CD8-positive, alpha-beta memory T cell (primary cell): ENCODE measurements at places on chromosomes 7 and 10.
A peak's percentile ranks its signal among the peaks of the same experiment; 100 is the strongest.

- H3K4me3 ChIP-seq: no peak overlapping the region
- no peaks in the 10 kb centered on the region for H3K36me3 ChIP-seq
- no peaks in the 10 kb centered on the region for H3K27me3 ChIP-seq
These were observed 41.7 kb downstream of the RASGEF1A start for GRCh38 chr10:43225004-43225786.

DNA sequence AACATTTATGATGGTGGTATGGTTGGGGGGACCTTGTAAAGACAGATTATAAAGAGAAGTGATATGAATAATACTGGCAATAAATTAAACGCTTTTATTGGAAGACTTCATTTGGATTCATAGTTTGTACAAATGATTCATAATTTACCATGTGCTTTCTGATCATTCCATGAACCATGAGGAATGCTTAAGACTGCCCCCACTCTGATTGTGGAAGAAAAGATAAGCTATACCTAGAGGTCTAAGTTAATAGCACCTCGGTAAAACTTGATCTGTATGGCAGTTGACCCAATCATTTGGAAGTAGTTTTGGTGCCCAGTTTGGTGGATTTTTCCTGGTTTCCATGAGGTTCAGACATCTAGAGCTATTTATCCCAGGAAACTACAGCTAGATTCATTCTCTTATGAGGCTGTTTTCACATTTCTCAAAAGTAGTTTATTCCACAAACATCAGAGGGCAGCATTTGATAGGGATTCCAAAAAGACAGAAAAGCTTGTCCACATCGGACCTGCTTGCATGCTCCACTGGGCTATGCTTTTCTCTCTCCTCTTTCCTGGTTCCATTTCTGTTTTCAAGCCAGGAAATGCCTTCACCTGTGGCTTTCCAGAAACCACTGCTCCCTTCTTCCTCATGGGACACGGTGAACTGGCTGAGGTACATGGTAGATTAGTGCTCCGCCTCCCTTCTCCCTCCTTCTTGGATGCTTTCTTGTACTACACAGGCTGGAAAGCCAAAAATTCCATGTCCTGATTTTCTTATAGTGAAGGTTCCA, 29.2 kb downstream of the TFAM start:
- DNase-seq: no peak
- no peak overlapping the region for H3K27ac ChIP-seq
- H3K4me1 ChIP-seq: no peaks in the 10 kb centered on the region
- H3K36me3 ChIP-seq: no peaks in the 10 kb centered on the region
- H3K27me3 ChIP-seq: no peaks in the 10 kb centered on the region

DNA sequence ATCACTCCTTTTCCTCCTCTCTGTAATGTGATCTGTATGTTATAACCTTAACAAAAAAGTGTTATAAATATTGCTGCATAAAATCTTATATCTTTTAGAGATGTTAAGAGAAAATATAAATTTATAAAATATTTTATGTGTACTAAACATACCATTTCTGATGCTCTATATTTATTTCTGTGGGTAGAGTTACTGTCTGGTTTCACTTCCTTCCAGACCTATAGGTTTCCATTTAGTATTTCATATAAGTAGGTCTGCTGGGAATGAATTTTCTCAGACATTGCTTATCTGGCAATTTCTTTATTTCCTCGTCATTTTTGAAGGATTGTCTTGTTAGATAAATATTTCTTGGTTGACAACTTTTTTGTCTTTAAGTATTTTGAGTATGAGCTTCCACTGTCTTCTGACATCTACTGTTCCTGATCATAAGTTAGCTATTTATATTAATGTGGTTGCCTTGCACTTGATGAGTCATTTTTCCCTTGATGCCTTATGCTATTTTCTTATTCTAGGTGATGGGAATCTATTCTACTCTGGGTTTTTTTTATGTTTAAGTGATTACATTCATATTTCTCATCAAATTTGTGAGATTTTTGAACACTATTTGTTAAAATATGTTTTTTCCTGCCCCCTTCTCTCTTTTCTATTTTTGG, 11.2 kb upstream of the THSD7A start:
- H3K4me3 ChIP-seq: no peak overlapping the region
- no peaks in the 10 kb centered on the region for H3K27me3 ChIP-seq
- no peaks in the 10 kb centered on the region for H3K4me1 ChIP-seq
- DNase-seq: no peak
- no peak overlapping the region for H3K27ac ChIP-seq
- no peaks in the 10 kb centered on the region for H3K36me3 ChIP-seq

DNA sequence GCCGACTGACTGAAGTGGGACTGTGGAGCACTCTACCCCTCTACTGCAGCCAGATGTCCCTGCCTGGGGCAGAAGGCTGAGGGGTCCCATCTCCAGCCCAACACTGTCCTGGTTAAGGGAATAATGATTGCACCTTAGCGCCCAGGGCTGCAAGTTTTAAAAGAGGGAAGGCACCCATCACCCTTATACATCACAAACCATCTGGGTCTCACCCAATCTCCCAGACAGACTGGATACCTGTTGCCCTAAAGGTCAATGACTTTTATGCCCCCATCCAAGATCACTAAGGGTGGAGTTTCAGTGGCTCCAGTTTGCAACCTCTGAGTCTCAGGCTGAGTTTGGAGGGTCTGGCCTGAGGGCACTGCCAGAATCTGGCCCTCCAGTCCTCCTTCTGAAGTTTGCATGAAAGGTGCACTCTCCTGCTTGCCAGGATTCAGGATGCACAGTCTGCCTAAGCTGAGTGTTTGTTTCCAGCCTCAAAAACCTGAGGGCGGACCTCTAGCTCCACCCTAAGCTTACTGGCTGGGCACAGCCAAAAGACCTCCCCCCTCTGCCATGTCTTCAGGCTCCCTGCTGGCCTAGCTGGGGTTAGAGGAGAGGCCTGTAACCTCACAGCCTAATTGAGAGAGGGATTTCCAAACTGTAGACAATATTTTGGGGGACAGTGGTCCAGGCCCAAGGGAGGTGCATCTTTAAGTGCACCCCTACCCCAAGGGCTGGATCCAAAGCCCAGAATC, 2.5 kb upstream of the EMX2 start:
- H3K4me1 ChIP-seq: peaks cover 4% of the 10 kb centered on the region
- H3K4me3 ChIP-seq: no peak overlapping the region
- H3K36me3 ChIP-seq: no peaks in the 10 kb centered on the region
- H3K27ac ChIP-seq: no peak overlapping the region
- DNase-seq: no peak
- H3K27me3 ChIP-seq: peaks cover 26% of the 10 kb centered on the region

DNA sequence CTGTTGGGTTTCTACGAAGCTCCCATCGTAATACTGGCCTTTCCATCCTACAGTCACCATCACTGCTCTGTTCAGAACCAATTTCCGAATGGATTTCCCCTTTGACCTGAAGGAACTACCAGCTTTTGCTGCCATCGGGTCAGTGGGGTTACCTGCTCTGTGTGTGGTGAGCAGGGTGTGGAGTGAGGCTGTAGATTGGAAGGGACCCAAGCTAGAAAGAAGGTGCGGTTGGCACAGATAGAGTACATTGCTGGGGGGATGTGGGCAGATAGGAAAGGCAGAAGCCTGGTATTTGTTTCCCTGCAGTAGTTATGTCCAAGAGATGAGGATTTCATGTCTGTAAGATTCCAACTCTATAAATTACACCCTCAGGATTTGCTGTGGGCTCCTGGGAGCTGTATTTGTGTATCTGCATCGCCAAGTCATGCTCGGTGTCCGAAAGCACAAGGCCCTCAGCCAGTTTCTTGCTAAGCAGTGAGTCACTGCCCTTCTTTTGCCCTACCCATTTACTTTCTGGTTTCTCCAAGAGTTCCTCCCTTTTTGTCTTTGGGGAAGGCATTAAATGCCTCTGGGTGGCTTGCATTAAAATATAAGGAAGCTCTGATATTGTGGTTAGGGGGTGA, 15.4 kb downstream of the CLCN1 start:
- H3K4me3 ChIP-seq: no peak overlapping the region
- peaks cover 3% of the 10 kb centered on the region for H3K27me3 ChIP-seq
- no peaks in the 10 kb centered on the region for H3K36me3 ChIP-seq
- H3K27ac ChIP-seq: no peak overlapping the region

- no peaks in the 10 kb centered on the region for H3K4me1 ChIP-seq
- no peak overlapping the region for H3K27ac ChIP-seq
- no peak for DNase-seq
- H3K27me3 ChIP-seq: no peaks in the 10 kb centered on the region
These were observed 1138.5 kb upstream of the PHF14 start for GRCh38 chr7:9835199-9835598.

DNA sequence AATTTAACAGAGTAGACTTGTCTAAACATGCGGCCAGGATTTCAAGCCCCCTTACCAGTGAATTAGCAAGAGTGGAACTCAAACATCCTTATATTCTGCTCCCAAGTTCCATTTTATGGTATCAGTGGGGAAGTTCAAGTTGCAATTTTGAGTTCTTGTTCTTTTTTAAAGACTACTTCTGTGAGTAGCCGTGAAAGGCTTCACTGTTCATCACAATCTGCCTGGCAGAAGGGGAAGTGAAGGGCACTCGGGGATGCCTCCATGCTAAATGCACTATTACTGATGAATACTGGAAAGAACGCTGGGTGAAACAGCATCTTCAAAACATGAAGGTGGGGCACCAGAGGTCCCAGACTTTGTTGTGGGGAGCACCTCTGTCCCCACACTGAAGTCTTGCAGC, 22.4 kb upstream of the FGL2 start:
- no peak for DNase-seq
- H3K4me3 ChIP-seq: no peak overlapping the region
- H3K27ac ChIP-seq: no peak overlapping the region

- no peaks in the 10 kb centered on the region for H3K27me3 ChIP-seq
- DNase-seq: no peak
- H3K36me3 ChIP-seq: no peaks in the 10 kb centered on the region
- H3K4me1 ChIP-seq: no peaks in the 10 kb centered on the region
These were observed 112.2 kb downstream of the ADARB2 start for GRCh38 chr10:1625079-1625478.

GRCh38 chr7:157618823-157619606, 282.2 kb downstream of the DNAJB6 start:
- no peak for DNase-seq
- H3K36me3 ChIP-seq: no peaks in the 10 kb centered on the region
- peaks cover 17% of the 10 kb centered on the region for H3K4me1 ChIP-seq
- H3K27me3 ChIP-seq: no peaks in the 10 kb centered on the region

GRCh38 chr10:70354556-70354955, 27.9 kb downstream of the LRRC20 start:
- no peaks in the 10 kb centered on the region for H3K36me3 ChIP-seq
- no peaks in the 10 kb centered on the region for H3K27me3 ChIP-seq
- no peak overlapping the region for H3K4me3 ChIP-seq

DNA sequence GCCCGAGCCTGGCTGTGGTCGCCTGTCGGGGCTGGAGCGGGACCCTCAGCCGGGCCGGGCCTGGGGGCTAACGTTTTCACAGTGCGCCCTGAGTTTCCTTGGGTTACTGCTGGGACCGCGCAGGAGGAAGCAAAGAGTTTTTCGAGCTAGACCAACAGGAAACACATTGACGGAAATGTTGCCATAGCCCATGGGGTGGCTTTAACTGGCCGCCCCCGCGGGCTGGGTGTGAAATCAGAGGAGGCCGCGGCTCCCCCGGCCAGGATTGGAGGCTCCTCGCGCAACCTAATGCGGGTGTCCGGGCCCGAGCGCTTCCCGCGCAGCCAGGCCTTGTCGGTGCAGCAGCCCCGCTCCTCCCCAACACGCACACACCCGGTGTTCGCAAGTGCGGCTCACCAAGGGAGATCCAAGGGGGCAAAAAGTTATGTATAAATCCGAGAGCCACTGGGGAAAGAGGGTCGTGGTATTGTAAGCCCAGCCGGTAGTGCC, 1.9 kb downstream of the HHEX start:
- no peak for DNase-seq
- peak overlapping the region; percentile 72 for H3K27ac ChIP-seq
- no peaks in the 10 kb centered on the region for H3K36me3 ChIP-seq
- peaks cover 38% of the 10 kb centered on the region for H3K27me3 ChIP-seq

DNA sequence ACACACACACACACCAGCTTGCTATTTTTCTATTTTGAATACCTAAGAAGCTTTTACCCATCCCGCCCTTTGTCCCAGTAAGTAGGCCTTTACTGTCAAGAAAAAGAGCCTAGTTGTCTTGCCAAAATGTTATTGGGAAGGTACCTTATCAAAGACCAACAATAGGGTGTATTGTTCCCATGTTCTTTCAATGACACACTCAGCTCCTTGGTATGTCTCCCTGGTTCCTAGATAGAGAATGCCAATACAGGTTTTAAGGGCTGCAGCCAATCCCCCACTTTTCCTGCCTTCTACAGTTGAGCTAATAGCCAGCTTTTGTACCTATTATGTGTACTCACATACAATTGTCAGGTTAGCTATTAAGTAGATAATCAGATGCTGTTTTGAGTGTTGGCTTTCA, 92.0 kb upstream of the LRRTM3 start:
- no peaks in the 10 kb centered on the region for H3K27me3 ChIP-seq
- DNase-seq: no peak
- H3K4me1 ChIP-seq: no peaks in the 10 kb centered on the region
- H3K4me3 ChIP-seq: no peak overlapping the region
